ENCODE measurements at places on chromosomes 16 and 17. TPM values are rescaled to one million over a fixed set of nuclear protein-coding genes. Genes with fewer than 3 reads are reported as not detected.

The CD300H gene
- not detected for polyA plus RNA-seq

- DNase-seq: peak; percentile 16
These were observed 11.6 kb upstream of the METRNL start for GRCh38 chr17:83067718-83068261.

DNA sequence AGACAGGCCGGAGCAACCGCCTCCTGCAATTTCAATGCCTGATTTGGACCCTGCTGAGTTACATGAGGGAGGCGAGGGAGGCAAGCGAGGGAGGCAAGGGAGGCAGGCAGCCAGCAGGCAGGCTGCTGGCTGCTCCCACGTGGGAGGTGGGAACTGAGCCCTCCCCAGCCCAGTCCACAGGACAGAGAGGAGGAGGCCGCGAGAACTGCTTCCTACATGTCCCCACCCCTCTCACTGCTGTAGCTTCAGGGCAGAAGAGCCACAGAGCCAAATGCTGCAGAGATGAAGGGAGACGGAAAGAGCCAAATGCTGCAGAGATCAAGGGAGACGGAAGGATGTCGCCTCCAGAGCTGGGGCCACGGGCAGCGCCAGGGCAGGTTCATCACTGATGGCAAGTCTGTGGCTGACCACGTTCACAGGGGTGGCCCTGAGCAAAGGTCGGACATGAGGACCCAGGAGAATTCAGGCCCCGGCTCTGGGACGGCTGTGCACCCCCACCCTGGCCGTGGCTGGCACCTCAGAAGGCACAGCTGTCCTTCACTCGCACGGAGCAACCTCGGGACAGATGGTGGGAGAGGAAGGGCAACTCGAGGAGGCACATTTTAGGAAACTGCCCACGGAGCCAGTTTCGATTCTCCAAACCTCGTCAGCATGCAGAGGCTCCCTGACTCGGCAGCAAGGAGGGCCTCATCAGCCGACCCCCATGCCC, 21.5 kb downstream of the RPH3AL start:
- no peak for DNase-seq

DNA sequence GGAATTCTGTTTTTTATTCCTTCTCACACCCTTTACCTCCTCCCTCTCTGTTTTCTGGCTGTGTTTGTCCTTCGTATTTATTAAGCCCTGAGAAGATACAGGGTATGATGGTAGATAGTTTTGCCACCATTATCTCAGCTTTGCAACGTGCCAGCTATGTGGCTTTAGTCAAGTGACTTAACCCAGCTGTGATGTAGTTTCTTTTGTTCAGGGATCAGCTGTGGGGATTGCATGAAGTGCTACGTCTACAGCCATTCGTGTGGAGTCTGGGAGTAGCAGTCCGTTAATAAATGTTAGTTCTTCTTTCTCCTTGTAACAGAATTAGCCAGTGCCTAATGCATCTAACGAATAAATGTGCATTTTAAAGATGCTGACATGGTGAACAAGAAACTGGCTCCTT, 128.4 kb downstream of the HAPSTR1 start:
- no peak for DNase-seq

The ABCA3 gene
- polyA plus RNA-seq: 0.22 TPM

The PTX4 gene
- not detected for polyA plus RNA-seq

The TSPAN10 gene
- polyA plus RNA-seq: 5.3 TPM

DNA sequence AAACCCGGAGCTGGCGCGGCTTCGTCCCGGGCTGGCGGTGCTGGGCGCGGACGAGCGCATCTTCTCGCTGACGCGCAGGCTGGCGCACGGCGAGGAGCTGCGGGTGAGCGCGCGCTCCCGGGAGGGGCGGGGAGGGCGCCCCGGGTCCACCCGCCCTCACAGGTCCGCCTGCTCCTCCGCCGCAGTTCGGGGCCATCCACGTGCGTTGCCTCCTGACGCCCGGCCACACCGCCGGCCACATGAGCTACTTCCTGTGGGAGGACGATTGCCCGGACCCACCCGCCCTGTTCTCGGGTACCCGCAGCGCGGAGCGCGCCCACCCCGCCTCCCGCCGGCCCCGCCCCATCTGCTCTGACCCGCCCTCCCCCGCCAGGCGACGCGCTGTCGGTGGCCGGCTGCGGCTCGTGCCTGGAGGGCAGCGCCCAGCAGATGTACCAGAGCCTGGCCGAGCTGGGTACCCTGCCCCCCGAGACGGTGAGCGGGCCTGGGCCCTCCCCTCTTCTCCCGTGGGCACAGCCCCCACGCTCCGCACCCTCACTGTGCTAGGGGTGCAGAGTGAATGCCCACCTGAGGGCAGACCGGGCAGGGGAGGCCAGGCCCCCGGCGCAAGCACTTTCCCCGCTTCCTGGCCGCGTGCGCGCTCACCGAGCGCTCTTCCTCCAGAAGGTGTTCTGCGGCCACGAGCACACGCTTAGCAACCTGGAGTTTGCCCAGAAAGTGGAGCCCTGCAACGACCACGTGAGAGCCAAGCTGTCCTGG, 1.4 kb downstream of the HAGHL start:
- peak; percentile 78 for DNase-seq

- DNase-seq: peak; percentile 87
These were observed 166.4 kb downstream of the CYB561 start for GRCh38 chr17:63279498-63280230.

The PRSS36 gene
- polyA plus RNA-seq: 0.72 TPM

The KRT9 gene
- polyA plus RNA-seq: not detected

The SGCA gene
- polyA plus RNA-seq: 0.19 TPM

GRCh38 chr16:12345349-12345748, 368.8 kb downstream of the SNX29 start:
- no peak for DNase-seq

DNA sequence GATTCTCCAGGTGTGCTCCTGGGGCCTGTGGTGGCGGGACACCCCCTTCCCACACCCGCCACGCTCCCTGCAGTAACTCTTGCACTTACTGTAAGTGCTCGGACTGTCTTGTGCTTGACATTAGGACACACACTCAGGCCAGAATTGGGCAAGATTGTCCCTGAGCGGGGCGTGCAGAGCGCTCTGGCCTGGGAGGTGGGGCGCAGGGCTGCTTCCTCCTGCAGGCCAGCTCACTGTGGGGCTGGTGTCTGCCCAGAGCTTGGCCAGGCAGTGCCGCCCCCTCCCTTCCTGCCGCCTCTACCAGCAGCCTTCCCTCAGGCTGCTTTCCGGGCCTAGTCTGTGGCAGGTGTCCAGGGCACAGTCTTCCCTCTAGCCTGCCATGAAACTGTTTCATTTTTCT, 6.1 kb upstream of the ATP6V0C start:
- no peak for DNase-seq

All from IMR-90 (cell line).